Right lung (tissue), 10 donors: ENCODE measurements at places on chromosomes 7 and 10. TPM values are rescaled to one million over a fixed set of nuclear protein-coding genes. Genes with fewer than 3 reads are reported as not detected.

The PCLO gene
- polyA plus RNA-seq, result 6.2 TPM

The PTN gene
- polyA plus RNA-seq, result 94.3 TPM

The MAGI2 gene
- polyA plus RNA-seq, result 7.8 TPM

The ECHDC3 gene
- polyA plus RNA-seq, result 14.9 TPM

- DNase-seq, result no peak
Observed at GRCh38 chr10:45453639-45454255, 79.7 kb downstream of the ALOX5 start.

DNA sequence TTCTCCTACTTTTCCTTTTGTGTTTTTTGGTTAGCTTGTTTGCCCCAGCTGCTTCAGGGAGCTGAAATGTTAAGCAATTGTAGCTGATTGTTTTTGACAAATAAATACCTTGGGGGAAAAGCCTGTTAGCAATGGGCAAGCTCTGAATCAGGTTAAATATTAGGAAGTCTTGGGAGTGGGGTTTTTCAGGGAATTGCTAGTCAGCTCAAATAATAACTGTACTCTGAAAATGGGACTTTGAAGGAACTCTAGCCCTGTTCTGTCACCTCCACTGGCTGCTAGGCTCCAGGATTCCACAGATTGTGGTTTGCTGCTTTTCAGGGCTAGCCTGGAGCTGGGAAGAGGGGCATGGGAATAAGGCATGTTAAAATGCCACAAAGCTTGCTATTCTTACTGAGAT, 39.5 kb downstream of the ADK start:
- DNase-seq, result no peak

- DNase-seq, result no peak
Observed at GRCh38 chr7:108048422-108048821, 45.5 kb upstream of the LAMB1 start.

DNA sequence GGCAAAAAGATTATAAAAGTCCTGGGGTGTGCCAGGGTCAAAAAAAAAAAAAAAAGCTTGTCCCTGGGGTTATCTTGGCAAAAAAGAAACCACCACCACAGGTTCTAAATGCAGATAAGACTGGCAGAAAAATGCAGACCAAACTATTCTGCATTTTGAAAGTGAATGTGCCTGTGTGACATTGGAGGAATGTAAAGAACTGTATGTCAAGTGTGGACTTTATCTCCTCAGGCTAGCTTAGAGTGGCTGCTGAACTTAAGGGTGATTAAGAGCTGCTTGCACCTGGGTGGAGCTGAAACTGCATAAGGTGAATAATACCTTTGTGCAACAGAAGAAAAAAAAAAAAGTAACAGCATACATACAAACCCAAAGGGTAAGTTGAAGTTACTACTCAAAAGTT, 1.3 kb upstream of the NAPEPLD start:
- peak; percentile 48 for DNase-seq
